Dermis microvascular lymphatic vessel endothelial cell (primary cell): ENCODE measurements at places on chromosomes 3 and 15. TPM values are rescaled to one million over a fixed set of nuclear protein-coding genes. Genes with fewer than 3 reads are reported as not detected.

PPP2R3A gene
- 4.5 and 4.6 TPM in 2 replicates for total RNA-seq

C3orf70 gene
- total RNA-seq = 3.5 and 4.2 TPM in 2 replicates

NDN gene
- total RNA-seq = 20.3 and 52.2 TPM in 2 replicates

SAMD7 gene
- not detected in 2 replicates for total RNA-seq

BFSP2 gene
- not detected in 2 replicates for total RNA-seq

FRMD5 gene
- 0.89 and 1.5 TPM in 2 replicates for total RNA-seq

CCR3 gene
- total RNA-seq = not detected in 2 replicates

TMEM89 gene
- total RNA-seq = 0.13 TPM in 1 of 2 replicates, not detected in the other

SEMA3G gene
- 23.0 and 35.9 TPM in 2 replicates for total RNA-seq

ARIH2 gene
- 54.7 and 74.6 TPM in 2 replicates for total RNA-seq

GHRL gene
- 0.39 and 0.51 TPM in 2 replicates for total RNA-seq

SCAPER gene
- total RNA-seq = 5.3 and 7.7 TPM in 2 replicates

SV2B gene
- total RNA-seq = 0.64 and 2.0 TPM in 2 replicates

CLRN1 gene
- total RNA-seq = not detected in 2 replicates

CYP8B1 gene
- not detected in 2 replicates for total RNA-seq

HGD gene
- 0.26 TPM in 1 of 2 replicates, not detected in the other for total RNA-seq

PLCD1 gene
- 13.2 and 13.7 TPM in 2 replicates for total RNA-seq
